Stimulated activated CD4-positive, alpha-beta T cell treated with anti-CD3 and anti-CD28 coated beads, Interleukin-2, amount 100 ng/mL, for 24 hours (primary cell): ENCODE measurements at places on chromosomes 7 and 10.

- no peak for DNase-seq
Observed at GRCh38 chr10:117168729-117169128, 28.6 kb upstream of the KCNK18 start.

- DNase-seq, result no peak
Observed at GRCh38 chr7:155802906-155803417, 9.3 kb downstream of the SHH start.

- no peak for DNase-seq
Observed at GRCh38 chr10:126286256-126286780, 102.0 kb downstream of the ADAM12 start.

GRCh38 chr7:40331915-40332314 is 197.1 kb downstream of the SUGCT start:
- DNase-seq, result no peak

DNA sequence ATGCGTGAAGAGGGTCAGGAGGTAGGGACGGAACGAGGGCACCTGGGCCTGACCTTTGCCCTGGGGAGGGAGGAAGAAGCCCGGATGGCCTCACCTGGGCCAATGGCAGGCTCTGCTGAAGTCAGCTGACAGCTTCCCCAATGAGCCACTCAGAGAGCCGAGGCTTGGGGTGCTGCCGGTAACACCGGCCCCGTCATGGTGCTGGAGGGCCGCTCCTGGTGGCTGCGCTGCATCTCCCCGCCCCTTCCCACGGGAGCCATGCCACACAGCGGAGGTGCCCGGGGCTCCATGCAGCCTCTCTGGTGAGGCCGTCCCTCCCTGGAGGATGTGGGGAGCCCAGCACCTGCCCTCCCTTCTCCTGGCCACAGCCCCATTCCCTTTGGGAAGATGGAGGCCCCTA is 17.6 kb upstream of the MICALL2 start:
- no peak for DNase-seq

GRCh38 chr7:110050785-110051184 is 1040.1 kb upstream of the LRRN3 start:
- DNase-seq, result no peak

DNA sequence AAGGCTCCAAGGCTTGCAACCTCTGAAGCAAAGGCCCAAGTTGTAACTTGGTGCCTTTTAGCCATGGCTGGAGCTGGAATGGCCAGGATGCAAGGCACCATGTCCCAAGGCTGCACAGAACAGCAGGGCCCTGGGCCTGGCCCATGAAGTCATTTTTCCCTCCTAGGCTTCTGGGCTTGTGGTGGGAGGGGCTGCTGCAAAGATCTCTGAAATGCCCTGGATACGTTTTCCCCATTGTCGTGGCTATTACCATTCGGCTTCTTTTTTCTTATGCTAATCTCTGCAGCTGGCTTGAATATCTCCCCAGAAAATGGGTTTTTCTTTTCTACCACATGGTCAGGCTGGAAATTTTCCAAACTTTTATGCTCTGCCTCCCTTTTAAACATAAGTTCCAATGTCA is 234.2 kb downstream of the CDK14 start:
- DNase-seq, result no peak

DNA sequence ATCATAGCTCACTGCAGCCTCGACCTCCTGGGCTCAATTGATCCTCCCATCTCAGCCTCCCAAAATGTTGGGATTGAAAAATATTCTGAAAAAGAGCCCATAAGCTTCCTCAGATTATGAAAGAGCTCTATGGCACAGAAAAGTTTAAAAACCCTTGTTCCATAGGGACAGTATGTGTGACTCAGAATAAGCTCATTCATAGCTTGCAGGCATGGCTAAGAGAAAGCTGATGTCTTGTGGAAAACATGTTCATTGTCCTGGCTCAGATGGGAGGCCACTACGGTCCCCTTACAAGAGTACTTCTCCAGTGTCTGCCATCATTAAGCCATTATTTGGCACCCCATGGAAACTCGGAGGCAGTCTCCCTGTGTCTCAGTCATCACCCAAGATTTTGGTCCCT is 64.0 kb downstream of the CCDC3 start:
- no peak for DNase-seq
